ENCODE measurements at places on chromosomes 7 and 10. TPM values are rescaled to one million over a fixed set of nuclear protein-coding genes. Genes with fewer than 3 reads are reported as not detected.

DNA sequence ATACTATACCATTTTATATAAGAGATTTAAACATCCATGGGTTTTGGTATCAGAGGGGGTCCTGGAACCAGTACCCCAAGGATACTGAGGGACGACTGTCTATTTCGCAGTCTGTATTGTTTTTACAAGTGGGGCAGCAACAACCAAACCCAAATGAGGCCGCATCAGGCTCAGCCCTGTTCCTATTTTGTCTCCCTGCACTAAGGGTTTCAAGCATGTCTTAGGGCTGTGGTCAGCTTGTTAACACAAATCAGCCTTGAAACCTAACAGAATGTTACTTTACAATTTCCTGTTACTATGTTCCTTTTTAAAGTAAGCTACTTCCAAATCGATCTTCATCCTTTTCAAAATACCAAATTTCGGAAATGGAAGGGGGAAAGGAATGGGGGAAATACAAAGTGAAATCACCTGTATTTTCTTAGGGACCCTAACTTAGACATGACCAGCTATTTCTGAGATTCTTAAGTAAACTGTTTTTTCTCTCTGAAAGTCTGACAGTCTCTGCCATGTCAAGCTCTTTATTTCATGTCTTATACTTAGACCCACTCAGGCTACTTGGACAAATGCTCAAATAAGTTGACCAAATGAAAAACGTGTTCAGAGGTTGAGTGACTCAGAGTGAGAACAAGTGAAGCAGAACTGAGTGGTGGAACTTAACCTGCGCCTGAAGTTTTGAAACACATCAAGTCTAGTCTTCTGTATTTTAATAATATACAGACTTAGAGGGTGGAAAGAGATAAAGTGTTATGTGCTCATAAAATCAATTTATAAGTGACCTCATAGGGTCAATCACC lies 75.8 kb downstream of the C1GALT1 start:
- no peaks in the 10 kb centered on the region for H3K36me3 ChIP-seq
- no peak overlapping the region for H3K4me3 ChIP-seq
- no peaks in the 10 kb centered on the region for H3K27me3 ChIP-seq
- DNase-seq: no peak
- H3K4me1 ChIP-seq: no peaks in the 10 kb centered on the region

DNA sequence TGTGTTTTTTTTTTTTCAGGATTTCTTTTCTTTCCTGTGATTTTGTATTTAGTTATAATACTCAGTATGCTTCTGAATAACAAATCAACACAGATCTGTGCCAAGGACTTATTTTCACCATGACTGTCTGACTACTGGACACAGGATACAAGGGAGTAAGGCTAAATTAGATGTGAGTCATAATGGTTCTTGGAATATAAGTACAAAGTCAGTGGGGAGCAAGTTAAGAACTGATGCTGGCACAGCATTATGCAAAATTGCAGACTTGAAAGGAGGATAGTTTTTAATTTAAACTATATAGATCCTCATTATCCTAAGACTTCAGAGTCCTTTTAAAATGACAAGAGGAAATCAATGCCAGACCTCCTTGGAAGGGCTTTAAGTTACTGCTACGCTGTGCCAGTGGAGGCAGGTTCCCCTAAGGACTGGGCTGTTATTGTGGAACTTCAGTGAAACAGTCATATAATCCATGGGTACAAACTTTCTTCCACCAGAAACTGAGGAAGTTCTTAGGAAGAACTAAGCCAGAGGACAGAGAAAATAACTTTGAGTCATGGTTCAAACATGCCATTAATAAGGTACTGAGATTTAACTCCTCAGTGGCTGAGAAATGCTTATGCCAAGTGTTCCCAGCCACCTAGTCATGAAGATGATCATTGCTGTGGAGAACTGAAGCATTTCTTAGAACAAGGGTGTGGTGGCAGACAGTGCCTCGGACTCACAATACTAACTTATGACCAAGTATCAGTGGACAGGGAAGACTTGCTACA lies 531.2 kb downstream of the HTR7 start:
- no peaks in the 10 kb centered on the region for H3K4me1 ChIP-seq
- H3K4me3 ChIP-seq: no peak overlapping the region
- no peaks in the 10 kb centered on the region for H3K36me3 ChIP-seq
- no peak overlapping the region for H3K27ac ChIP-seq
- H3K27me3 ChIP-seq: no peaks in the 10 kb centered on the region
- no peak for DNase-seq

DNA sequence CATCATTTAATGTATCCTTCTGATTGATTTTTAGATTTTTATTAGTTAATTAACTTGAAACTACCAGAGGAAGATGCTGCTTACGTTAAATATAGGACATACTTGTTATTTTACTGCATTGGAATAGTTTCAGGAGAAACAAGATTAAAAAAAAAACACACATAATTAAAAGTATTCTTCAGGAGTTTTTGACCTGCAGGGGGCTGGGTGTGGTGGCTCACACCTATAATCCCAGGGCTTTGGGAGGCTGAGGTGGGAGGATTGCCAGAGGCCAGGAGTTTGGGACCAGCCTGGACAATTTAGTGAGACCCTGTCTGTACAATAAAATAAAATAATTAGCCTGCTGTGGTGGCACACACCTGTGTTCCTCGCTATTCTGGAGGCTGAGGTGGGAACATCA lies 10.7 kb downstream of the CBLL1 start:
- no peaks in the 10 kb centered on the region for H3K27me3 ChIP-seq
- H3K4me3 ChIP-seq: no peak overlapping the region
- no peak for DNase-seq
- peaks cover 37% of the 10 kb centered on the region for H3K36me3 ChIP-seq

Gene PLAC9
- total RNA-seq: 2.1 TPM

Gene AMZ1
- not detected for total RNA-seq

Gene GOLGA7B
- total RNA-seq: 1.1 TPM

DNA sequence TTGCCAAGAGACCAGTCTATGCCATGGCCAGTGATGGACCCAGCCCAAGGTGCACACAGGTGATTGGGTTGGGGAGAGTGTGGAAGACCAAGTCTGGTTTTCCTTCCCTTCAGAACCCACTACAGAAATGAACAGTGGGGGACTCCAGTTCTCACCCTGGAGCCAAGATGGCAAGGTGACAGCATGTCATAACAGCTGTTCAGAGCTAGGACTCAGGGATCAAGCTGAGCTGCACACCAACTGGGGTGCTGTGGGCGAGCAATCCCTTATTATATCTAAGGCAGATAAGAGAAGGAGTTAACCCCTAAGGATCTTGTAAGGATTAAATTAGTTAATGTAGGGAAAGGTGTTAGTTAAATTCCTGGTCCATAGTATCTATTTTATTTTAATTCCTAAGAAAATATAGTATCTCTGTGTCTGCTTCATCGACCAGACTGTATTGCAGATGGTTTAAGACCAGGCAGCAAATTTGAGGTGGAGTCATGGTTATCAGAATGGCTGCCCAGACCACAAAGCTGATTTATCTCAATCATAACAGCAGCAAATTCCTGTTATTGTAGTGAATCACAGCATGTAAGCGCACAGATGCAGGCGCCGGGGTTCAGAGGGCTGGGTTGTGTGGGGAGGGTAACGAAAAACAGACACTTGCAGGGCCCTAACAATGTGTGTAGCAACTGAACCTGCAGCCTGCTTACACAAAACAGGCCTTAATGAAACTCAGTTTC lies 208.7 kb upstream of the ZNF32 start:
- DNase-seq: peak; percentile 27
- H3K27ac ChIP-seq: no peak overlapping the region
- no peak overlapping the region for H3K4me3 ChIP-seq
- peaks cover 9% of the 10 kb centered on the region for H3K27me3 ChIP-seq
- H3K4me1 ChIP-seq: peaks cover 10% of the 10 kb centered on the region

GRCh38 chr10:21314906-21315644 lies 210.4 kb downstream of the SKIDA1 start:
- H3K27me3 ChIP-seq: no peaks in the 10 kb centered on the region
- no peak overlapping the region for H3K27ac ChIP-seq
- DNase-seq: no peak
- H3K4me3 ChIP-seq: no peak overlapping the region

- H3K27ac ChIP-seq: no peak overlapping the region
- H3K4me1 ChIP-seq: no peaks in the 10 kb centered on the region
- DNase-seq: no peak
- H3K27me3 ChIP-seq: no peaks in the 10 kb centered on the region
- H3K36me3 ChIP-seq: no peaks in the 10 kb centered on the region
Measured at GRCh38 chr7:19619122-19619521, 89.7 kb downstream of the POLR1F start.

- H3K4me1 ChIP-seq: no peaks in the 10 kb centered on the region
- no peaks in the 10 kb centered on the region for H3K27me3 ChIP-seq
Measured at GRCh38 chr7:81924494-81924893, 154.6 kb upstream of the HGF start.

Gene TBXAS1
- total RNA-seq: 2.2 TPM

- no peak for DNase-seq
- no peak overlapping the region for H3K4me3 ChIP-seq
Measured at GRCh38 chr7:24368161-24368560, 84.2 kb downstream of the NPY start.

DNA sequence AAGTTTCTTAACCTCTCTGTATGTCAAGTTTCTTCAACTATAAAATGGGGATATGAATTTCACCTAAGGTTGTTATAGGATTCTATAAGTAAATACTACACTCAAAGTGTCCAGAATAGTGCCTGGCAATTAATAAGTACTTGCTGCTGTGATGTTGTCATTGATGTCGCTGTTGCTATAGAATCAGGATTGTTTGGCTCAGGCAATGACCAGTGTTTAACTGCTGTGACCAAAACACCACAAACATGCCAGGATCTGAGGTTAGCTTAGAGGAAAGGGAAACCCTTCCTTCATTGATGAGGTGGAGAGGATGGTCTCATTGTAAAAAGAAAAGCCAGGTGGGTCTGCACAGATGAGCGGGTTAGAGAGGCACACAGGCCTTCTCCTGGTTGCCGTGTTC lies 223.1 kb upstream of the INHBA start:
- no peak overlapping the region for H3K27ac ChIP-seq
- no peak for DNase-seq
- H3K27me3 ChIP-seq: no peaks in the 10 kb centered on the region
- no peak overlapping the region for H3K4me3 ChIP-seq
- no peaks in the 10 kb centered on the region for H3K4me1 ChIP-seq

- no peaks in the 10 kb centered on the region for H3K36me3 ChIP-seq
- H3K4me1 ChIP-seq: no peaks in the 10 kb centered on the region
- H3K27ac ChIP-seq: no peak overlapping the region
- H3K4me3 ChIP-seq: no peak overlapping the region
Measured at GRCh38 chr10:49325131-49325915, 26.4 kb downstream of the C10orf71 start.

GRCh38 chr7:1978656-1979590 lies 253.8 kb downstream of the MAD1L1 start:
- no peaks in the 10 kb centered on the region for H3K27me3 ChIP-seq
- no peak for DNase-seq
- H3K36me3 ChIP-seq: no peaks in the 10 kb centered on the region
- no peak overlapping the region for H3K4me3 ChIP-seq

Gene FFAR4
- total RNA-seq: 0.25 TPM

DNA sequence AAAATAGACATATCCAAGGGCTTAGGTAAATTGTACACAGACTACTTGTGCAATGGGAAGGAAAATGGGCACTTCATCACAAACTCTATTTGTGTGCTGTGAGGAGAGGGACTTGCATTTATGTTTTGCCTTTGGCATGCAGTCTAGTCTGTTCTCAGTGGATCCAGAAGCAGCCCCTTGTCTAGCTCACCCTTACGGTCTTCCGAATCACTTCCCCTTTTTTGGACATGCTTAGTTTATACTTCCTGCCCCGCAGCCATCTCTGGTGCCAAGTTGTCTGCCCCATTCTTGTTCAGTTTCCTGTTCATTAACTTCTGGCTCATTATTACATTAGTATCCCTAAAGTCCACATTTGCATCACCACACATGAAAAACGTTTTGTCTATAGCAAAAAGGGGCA lies 161.6 kb downstream of the NRCAM start:
- H3K27me3 ChIP-seq: no peaks in the 10 kb centered on the region
- H3K36me3 ChIP-seq: no peaks in the 10 kb centered on the region
- no peak for DNase-seq
- peaks cover 11% of the 10 kb centered on the region for H3K4me1 ChIP-seq

GRCh38 chr10:11227103-11227502 lies 209.4 kb downstream of the CELF2 start:
- DNase-seq: no peak
- no peak overlapping the region for H3K27ac ChIP-seq
- H3K27me3 ChIP-seq: peaks cover 54% of the 10 kb centered on the region

DNA sequence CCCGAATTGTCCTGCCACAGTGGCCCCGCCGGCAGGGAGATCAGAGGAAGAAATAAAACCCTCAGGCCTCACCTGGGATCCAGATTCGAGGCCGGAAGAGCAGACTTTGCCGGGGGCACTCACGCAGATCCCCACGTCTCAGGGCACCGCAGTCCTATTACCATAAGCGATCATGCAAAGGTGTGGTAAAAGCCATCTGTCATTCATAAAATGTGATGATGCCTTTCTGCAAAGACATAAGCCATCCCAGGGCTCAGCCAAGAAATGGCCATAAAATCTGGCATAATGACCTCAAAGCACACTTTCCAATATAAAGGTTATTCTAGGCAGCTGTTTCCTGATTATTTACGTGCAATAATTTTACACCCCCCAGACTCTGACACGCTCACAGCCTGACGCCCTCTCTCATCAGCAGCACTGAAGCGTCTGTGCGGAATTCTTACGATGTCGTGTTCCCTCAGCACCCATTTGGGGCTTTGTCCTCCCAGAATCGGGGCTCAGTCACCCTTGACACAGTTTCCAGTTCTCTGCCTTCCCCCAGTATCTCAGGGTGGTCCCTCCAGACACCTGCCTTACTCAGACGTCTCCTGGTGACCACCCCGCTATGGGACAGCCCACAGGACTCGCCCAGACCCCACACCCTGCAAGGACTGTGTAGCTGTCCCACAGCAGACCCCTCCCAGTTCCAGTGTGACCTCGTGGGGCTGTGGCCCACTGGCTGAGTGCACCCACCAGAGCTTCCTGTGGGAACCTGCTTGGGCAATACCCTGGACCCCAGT lies 74.3 kb upstream of the FAM20C start:
- H3K27me3 ChIP-seq: no peaks in the 10 kb centered on the region
- no peak overlapping the region for H3K4me3 ChIP-seq
- H3K4me1 ChIP-seq: peaks cover 17% of the 10 kb centered on the region
- no peak overlapping the region for H3K27ac ChIP-seq
- 0 out of 2 replicates have a peak, but pooled peaks cover 5% of the 10 kb centered on the region for H3K36me3 ChIP-seq
- DNase-seq: no peak

Data from PC-9 (cell line).